ENCODE measurements at places on chromosomes 16 and 17.

DNA sequence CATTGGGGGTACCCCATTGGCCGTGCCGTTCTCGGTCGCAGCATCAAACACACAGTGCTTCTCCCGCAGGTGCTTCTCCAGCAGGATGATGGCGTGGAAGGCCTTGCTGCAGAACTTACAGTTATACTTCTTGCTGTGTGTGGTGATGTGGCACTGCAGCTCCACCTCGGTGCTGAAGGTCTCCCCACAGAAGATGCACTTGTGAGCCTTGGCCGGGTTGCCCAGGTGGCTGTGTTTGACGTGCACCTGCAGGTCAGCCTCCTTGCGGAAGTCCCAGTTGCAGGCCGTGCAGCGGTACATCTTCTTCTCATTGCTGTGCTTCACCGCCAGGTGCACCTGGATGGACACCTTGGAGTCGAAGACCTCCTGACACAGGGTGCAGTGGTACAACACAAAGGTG is 219.3 kb downstream of the ZNF423 start:
- DNase-seq, result no peak

- no peak for DNase-seq
Observed at GRCh38 chr17:7332111-7332510, 3.0 kb upstream of the NEURL4 start.

DNA sequence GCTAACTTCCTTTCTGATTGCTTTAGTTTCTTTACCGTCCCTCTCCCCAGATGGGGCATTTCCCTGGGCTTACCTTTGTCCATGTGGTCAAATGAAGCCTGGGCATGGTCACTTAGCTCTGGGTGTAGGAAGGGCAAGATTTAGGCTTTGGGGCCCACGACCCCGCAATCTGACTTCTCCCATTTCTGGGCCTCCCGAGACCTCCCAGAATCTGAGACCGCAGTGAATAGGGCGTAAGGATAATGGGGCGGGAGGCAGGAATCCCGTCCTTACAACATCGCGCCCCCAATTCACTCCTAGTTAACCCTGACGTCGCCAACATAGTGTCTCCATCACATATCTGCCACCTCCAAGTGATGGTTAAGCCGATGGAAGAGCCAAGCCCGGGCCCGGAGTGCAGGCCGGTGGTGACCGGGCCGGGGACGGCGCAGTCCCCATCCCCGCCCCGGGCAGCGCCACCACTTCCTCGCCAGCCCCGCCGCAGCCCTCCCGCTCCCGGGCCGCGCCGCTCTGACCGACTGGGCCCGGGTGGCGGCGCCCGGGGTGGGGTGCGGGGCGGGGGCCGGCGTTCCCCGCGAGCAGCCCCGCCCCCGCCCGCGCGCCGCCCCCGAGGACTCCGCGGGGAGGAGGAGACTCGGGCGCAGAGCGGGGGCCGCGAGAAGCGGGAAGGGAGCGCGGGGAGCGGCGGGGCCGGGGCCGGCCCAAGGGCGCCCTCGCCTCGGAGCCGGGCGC is at the start of gene RHBDL3:
TSS of gene RHBDL3 (plus strand) at position 641 of the 732 bp plus-strand sequence. CDS start 358 bp downstream, outside the sequence.
- peak; percentile 40 for DNase-seq

GRCh38 chr17:12081720-12082119 is 61.0 kb downstream of the MAP2K4 start:
- no peak for DNase-seq

DNA sequence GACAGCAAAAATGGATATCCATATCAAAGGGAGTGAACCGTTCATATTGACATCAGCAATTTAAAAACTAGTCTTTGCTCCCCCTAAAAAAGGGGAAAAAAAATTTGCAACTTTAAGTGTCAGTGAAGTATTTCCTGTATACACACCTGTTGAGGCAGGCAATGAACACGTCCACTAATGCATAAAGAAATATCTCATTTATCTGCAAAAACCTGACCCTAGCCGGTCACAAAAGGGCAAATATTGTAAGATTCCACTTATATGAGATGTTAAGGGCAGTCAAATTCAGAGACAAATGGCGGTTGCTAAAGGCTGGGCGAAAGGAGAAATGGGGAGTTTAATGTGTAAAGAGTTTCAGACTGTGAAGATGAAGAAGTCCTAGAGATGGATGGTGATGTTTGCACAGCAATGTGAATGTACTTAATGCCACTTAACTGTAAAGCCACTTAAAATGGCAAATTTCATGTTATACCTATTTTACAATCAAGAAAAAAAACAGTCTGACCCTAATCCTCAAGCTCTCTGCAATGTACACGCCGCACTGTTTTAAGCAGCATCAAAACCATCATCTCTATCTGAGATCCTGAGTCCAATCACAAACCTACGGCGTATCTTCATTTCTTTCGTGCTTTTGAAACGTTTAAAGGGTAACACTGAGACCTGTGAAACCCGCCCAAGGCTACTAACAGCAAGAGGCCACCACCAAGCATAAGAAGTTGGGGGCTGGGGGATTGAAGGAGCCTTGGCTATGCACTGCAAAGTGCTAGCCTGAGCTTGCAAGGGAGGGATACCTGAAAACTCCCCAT is 1.1 kb downstream of the PARN start:
- no peak for DNase-seq

DNA sequence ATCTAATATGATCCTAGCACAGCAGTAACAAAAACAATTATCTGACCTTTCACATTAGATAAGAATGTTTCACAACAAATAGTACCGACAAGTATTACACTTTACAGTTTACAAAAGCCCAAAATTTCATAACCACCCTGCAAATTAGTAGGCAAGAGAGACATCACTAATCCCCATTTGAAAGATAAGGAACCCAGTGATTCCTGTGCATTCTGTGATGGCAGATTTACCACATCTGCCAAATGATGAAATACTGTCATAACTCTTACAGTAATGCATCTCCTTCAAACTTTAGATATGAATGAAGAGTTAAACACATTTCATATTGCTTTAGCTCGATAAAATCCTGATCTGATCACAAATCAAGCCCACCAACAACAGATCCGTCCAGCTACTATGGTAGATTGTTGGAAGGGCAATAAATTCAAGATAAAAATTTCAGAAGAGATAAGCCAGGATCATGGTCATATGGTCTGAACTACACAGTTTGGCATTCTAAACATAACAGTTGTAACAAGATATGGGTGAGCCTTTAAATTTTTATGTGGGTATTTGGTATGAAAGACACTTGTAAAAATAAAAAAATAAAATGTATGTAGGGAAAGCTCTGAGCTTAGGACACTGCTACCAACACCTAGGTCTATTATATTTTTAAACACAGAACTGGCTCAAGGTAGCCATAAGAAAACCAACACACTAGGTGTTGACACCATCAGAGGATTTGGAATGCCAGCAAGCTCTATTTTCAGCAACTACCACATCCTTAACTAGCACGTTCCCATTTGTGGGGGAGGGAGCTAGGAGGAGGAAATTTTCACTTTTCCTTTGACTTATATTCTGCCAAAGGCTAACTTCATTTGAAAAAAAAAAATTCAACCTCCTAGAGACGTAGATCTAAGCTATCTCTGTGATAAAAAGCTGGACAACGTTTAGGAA is 9.3 kb downstream of the YWHAE start:
- DNase-seq, result no peak

DNA sequence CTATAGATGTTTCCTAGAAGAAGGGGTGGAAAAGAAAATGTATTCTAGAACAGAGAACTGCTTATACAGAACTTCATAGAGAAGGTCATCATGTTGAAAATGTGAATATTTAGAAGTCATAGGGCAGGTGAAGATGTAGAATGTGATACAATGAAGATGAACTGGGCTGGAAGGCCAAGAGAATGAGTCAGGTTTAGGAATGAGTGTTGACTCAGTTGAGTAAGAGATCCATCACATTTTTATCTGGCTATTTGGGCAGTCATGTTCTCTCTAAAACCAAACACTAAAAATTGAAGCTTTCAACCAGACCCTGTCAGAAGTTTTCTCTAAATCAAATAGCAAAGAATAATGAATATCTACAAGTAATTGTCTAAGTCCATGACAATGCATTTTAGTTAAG is 660.5 kb downstream of the KCNJ2 start:
- DNase-seq, result no peak

- no peak for DNase-seq
Observed at GRCh38 chr16:1614456-1615102, 2.4 kb downstream of the CRAMP1 start.

DNA sequence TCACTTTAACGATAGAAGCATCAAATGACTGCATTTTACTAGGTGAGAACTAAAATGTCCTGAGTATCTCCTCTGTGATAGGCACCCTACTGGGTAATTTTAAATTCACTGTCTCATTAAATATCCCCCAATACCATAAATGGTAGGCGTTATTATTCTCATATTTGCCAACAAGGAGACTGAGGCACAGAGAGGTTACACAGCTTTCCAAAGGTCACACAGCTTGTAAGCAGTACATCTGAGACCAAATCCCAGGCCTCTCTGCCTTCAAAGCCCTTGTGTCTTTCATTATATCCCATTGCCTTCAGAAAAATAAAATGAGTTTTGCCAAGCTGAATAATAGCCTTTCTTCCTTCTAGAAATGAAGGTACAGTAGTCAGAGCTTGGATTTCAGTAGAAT is 502.6 kb downstream of the HAPSTR1 start:
- no peak for DNase-seq

DNA sequence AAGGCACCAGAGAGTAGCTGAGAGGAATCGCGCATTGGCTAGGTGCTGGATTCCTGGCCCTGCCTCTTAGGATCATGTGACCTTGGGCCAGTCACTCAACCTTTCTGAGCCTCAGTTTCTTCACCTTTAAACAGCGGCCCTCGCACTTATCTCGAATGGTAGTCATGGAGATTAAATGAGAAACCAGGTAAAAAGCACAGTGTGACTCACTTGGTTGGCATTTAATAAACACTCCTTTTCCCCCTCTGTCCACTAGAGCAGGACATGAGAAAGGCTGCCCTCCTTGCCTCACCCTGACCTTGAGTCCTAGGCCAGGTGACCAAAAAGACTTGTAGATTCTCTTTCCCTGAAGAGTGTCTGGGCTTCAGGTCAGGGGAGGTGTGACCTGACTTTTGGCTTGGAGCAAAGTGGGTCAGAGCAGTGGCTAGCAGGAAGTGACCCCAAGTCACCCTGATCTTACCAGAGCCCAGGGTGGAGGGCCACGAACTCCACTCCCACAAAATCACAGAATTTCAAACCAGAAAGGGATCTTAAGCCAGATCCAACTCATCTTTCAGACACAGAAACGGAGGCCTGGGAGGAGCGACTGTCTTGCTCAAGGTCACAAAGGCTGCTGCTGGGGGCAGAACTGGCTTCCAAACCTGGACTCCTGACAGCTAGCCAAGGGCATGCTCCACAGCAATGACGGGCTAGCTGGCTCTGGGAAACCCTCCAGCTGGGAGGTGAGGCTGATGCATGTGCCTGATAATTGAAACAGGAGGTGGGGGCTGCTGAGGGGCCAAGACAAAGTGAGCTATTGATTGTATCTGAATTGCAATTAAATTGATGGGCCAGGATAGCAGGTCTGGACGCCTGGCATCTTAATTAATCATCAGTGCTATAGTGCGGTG is 65.2 kb downstream of the PIPOX start:
- DNase-seq, result no peak

- peak; percentile 44 for DNase-seq
Observed at GRCh38 chr16:48892893-48893292, 282.9 kb upstream of the N4BP1 start.

GRCh38 chr16:14304891-14305460 is 233.9 kb downstream of the MRTFB start:
- no peak for DNase-seq

- peak; percentile 94 for DNase-seq
Observed at GRCh38 chr17:51653878-51654277, 393.5 kb downstream of the UTP18 start.
